ENCODE measurements at places on chromosomes 4 and X.
A peak's percentile ranks its signal among the peaks of the same experiment; 100 is the strongest.

DNA sequence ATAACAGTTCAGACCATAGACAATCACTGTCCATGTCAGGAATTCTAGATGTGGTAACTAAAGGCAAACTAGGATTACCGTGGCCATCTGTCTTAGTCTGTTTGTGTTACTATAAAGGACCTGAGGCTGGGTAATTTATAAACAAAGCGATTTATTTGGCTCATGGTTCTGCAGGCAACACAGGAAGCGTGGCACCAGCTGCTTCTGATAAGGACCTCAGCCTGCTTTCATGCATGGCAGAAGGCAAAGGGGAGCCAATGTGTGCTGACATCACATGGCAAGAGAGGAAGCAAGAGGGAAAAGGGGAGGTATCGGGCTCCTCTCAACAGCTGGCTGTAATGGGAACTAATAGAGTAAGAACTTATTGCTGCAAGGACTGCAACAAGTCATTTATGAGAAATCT is 376.7 kb downstream of the GPM6A start:
- DNase-seq, result no peak

DNA sequence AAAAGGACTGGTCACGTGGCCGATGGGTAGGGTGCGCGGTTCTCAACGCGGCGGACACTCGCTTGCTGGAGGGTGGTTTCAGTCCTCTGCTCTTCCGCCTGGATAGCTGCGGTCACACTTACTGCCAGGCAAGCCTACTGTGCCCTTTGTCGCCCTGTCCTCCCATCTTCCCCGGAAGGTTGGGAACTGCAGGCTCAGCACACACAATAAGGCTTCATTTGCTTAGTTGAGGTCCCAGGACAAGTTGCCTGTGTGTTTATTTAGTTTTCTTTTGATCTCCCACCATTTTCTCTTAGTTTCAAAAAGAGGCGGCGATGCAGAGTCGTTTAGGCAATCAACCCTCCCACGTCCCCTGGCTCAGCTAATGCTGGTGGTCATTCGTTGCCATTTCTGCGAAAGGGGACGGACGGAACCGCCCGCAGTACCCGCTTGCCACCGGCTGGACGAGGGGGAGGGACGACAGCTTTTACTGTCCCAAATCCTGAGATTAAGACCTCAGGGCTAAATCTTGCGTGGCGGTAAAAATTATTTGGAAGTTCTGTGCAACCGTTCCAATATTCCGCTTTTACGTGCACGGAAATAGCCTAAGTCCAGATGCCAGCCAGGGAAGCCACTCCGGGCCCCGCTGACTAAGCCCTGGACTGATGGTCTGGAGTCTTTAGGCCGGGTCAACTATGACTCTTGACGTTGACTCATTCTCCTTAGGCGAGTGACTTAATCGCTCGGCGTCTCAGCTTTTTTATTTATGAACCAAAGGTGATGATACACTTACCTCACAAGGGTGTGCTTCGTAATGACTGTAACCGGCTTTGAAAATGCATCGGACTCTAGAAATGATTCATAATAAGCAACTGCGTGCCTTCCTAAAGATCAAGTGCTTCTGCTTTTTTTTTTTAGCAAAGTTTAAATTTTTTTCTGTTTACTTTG is 671 bp upstream of the EIF4E start:
- DNase-seq, result peak; percentile 50

DNA sequence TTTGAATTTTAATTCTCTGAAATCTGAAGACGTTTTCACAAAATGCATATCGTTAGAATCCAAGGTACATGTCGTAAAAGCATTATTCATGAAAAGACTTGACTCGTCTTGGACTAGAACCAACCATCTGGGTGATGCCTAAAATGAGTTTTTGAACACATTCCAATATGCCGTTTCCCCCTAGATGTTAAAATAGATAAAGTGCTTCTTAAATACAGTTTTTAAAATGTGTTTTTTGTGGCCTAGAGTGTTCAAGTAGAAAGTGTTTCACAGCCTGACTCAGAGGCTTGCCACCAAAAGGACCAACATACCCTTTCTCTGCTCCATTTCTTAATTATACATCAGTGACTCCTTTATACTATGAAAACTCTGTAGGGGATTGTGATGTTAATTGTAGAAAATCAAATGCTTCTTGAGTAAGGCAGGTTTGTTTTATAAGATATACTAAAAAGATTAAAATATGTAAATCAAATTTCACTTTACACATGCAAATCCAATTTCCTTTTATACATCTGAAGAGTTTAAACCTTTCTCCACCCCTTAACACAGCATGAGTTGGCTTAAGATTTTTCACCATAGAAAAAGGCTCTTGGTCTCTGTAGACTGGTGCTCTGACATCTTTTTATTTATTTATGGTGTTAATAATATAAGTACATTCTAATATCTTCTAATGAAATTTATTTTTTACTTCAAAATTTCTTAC is 48.4 kb downstream of the PRKG2 start:
- no peak for DNase-seq

GRCh38 chr4:111943796-111944203 is 201.5 kb upstream of the FAM241A start:
- DNase-seq, result no peak

- no peak for DNase-seq
These were observed 377.8 kb downstream of the KLHL4 start for GRCh38 chrX:87895421-87895820.

GRCh38 chr4:13182133-13182532 is 302.0 kb downstream of the RAB28 start:
- no peak for DNase-seq

GRCh38 chrX:18288716-18289115 is 65.8 kb downstream of the SCML2 start:
- DNase-seq, result no peak

DNA sequence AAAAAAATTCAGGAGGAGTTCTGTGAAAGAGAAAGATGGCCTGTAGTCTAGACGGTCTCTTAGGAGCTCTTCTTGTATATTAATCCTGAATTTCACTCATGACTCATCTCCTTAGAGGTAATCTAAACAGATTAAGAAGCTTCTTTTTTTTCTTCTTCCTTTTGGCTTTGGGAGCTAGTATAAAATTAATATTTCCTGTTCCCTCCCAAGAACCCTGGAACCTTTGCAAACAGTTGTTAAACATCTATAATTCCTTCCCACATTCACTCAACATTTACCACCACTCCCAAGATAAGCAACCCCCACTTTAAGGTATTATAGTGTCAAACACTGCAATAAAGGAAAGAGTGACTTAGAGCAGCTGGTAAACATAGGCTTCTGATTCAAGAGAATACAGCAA is 146.4 kb upstream of the EDNRA start:
- no peak for DNase-seq

DNA sequence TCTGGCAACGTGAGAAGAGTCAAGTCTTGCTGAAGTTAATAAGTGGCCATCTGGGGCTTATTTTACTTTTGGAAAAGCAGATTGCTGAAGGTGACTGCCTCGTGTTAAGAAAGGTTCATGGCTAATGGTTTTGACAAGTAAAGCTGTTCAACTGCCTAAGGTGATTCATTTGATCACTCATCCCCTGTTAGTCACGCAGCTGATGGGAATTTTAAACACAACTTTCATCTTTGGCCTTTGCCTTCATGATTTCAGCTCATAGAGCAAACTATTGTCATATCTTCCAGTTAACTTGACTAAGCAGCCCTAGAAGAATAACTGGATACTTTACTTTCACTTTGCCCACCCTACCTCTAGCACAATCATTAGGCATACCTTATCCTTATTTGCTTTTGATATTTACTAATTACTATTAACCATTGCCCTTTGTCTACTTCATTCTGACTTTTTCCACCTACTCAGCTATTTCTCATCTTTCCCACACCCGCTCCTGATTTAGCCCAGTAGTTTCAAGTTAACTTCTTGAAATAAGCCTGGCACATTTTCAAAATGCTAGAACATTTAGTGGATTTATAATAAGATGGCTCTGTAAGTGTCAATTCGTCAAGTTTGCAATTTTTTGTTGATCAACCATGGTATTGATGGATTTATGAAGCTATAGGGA is 170.6 kb upstream of the S100G start:
- DNase-seq, result no peak

GRCh38 chrX:44343412-44344141 is at the start of gene EFHC2:
EFHC2 (minus strand) TSS chrX:44343672; CDS start chrX:44343588, 84 bp downstream.
- peak; percentile 41 for DNase-seq

DNA sequence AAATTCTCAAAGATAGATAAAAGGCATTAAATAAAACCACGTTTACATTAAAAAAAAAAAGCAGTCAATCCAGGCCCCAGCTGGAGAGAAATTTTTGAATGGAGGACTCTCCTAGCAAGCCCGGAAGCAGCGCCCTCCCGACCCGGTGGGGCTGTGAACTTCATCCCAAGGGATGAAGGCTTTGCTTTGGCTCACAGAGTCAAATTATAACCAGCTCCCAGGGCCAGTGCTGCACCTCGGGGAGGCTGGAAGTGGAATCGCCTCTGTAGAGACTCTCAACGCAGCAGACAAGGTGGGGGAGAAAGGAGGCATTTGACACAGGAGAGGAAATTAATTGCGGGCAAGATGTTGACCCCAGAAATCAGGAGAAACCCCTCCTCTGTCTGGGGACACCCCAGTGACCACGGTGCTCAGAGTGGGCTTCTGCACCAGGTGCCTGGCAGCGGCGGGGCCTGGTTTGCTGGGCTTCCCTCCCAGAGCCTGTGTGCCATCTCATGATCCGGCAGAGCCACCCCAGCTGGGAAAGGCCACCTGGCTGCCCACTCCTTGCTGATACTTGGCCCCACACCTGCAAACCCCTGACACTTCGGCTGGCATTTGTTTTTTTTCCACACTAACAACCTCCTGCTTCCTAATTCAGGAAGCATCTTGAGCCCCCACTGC is 71.7 kb downstream of the ABLIM2 start:
- DNase-seq, result no peak

DNA sequence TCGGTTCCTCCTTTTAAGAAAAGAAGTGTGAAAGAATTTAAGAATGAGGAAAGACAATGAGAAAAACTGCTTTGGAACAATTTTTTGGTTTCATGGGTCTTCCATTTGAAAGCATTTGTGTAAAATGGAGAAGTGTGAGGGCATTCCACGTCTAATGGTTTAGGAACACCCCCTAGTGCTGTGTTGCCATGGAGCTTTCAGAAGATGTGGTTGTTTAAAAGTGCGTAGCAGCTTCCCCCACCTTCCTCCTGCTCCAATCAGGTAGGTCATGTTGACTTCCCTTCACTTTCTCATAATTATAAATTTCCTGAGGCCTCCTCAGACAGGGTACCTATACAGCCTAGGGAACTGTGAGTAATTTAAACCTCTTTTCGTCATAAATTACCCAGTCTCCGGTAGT is 50.0 kb downstream of the UGT2B10 start:
- DNase-seq, result no peak

- no peak for DNase-seq
These were observed 6.7 kb downstream of the SLC7A11 start for GRCh38 chr4:138235419-138235952.

DNA sequence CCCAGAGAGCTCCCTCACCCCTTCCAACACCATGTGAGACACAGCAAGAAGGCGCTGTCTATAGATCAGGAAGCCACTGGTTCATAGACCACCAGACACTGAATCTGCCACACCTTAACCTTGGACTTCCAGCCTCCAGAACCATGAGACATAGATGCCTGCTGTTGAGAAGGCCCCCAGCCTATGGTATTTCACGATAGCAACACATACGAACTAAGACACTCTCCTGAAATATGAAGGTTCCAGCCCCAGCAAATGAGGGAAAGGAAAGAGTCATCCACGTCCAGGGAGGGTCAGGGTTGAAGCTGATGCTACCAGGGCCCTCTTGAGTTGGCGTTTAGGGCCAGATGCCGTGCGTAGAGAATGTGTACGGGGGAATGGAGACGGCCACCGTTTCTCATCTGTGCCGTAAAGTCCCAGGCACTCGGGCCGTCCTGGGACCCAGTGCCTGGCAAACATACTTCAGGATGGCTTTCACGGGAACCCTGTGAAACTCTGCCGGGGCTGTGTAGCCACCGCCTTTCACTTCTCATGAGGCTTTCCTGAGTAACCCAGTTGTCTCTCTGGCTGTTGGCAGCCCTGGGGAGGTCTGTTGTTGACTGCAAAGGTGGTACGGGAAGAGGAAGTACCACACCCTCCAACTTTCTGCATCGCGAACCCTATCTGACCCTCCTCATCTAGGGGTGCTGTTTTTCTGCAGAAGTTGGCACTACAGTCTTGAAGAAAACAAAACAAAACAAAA is 17.7 kb upstream of the P2RY8 start:
- peak; percentile 25 for DNase-seq

- DNase-seq, result no peak
These were observed 252.5 kb upstream of the PGRMC2 start for GRCh38 chr4:128540122-128540521.

DNA sequence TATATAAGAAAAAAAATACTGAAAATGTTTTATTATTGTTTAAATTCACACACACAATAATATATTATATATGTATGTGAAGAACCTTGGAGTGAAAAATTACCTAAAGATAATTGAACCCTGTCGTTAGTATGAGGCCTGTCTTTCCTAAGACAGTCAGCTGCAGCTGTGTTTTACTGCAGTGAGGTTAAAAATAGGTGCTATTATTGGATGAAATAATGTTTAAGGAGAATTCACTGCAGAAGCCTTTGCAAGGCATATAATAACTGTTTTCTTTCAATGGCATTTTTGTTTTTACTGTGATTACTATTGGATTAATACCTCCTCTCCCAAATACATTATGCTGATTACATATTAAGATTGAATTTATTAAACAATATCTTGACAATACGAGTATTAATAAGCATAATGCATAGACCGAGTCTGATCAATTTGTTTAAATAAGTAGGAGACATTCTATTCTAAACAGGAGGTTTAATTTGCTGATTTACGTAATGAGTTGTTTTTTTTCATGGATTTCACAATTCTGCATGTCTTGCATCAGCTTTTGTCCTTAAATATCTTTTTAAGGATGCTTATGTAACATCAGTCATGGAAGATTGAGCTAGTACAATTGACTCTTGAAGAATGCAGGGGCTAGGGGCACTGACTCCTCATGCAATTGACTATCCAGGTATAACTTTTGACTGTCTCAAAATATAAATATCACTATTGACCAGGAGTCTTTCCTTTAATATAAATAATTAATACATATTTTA is 1181.1 kb upstream of the PCDH7 start:
- DNase-seq, result no peak

GRCh38 chrX:56995271-56995994 is at the start of gene SPIN3:
SPIN3 (minus strand) TSS chrX:56995541; CDS start chrX:56994947, 594 bp downstream.
- peak; percentile 59 for DNase-seq

GRCh38 chrX:86910602-86911311 is 606.8 kb upstream of the KLHL4 start:
- DNase-seq, result no peak

GRCh38 chr4:67048530-67048929 is 496.8 kb downstream of the CENPC start:
- no peak for DNase-seq

Measured in activated naive CD4-positive, alpha-beta T cell treated with anti-CD3 and anti-CD28 coated beads, Interleukin-2, amount 50 U/mL, for 16 hours (primary cell).